Pancreas (tissue), 10 donors: ENCODE measurements at places on chromosomes 12 and 14.

DNA sequence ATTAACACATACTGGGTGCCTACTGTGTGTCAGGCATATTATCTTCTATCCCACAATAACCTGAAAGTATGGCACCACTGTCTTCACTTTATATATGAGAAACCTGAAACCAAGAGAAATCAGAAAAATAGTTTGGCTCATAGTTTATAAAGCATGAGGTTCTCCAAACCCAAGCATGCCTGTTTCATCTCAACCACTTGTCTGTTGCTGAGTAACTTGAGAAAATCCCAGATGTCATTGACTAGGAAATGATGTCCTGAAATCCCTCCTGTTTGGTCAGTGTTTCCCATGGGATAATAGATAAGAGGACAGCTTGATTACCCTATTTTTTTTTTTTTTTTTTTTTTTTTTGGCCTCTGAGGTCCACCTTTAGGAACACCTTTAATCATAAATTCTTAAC is 2.6 kb upstream of the IFNG-AS1 start:
- no peaks in the 10 kb centered on the region for H3K4me1 ChIP-seq
- no peak for DNase-seq
- no peaks in the 10 kb centered on the region for H3K36me3 ChIP-seq
- H3K4me3 ChIP-seq = no peak overlapping the region
- no peak overlapping the region for H3K27ac ChIP-seq

DNA sequence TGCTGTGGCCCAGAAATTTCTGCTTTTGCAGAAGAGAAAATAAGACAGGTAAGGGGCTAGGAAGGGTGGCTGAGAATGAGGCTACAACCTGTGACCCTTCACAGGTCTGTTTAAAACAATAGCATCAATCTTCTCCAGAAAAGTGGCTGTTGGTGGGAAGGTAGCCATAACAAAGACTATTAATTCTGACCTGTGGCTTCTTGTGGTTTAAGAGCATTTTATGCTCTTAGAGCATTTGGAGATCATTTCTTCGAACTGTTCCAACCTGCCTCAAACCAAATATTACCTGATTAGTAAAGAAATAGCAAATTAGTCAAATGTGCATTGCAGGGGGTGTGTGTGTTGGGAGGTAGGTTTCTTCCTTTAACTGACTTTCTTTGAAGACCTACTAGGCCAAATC is 15.2 kb upstream of the TCP11L2 start:
- no peak overlapping the region for H3K4me3 ChIP-seq
- H3K36me3 ChIP-seq = no peaks in the 10 kb centered on the region
- no peak overlapping the region for H3K27ac ChIP-seq
- DNase-seq = no peak

GRCh38 chr14:95149441-95149840 is 7.9 kb downstream of the DICER1 start:
- H3K36me3 ChIP-seq = no peaks in the 10 kb centered on the region
- no peak overlapping the region for H3K27ac ChIP-seq
- DNase-seq = no peak
- H3K27me3 ChIP-seq = no peaks in the 10 kb centered on the region
- H3K4me1 ChIP-seq = peaks cover 29% of the 10 kb centered on the region

DNA sequence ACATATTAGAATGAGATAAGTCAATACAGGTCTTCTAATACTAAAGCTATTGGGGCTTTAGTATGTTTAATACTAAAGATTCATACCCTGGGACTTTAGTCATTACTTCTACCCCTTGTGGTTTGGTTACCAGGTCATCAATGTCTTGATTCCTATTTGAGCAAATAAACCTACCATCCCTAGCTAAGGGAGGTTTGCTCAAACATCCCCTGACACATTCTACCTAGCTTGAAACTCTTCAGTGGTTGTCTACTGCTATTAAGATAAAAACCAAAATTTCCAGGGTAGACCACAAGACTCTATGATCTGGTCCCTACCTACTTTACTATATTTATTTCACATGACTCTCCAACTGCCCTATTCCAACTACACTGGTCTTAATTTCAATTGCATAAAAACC is 7.3 kb upstream of the C2CD5 start:
- H3K4me1 ChIP-seq = no peaks in the 10 kb centered on the region
- no peaks in the 10 kb centered on the region for H3K27me3 ChIP-seq
- no peak overlapping the region for H3K4me3 ChIP-seq

GRCh38 chr12:120666571-120667390 is 20.2 kb upstream of the MLEC start:
- no peak overlapping the region for H3K4me3 ChIP-seq
- H3K27ac ChIP-seq = no peak overlapping the region
- DNase-seq = no peak
- H3K27me3 ChIP-seq = no peaks in the 10 kb centered on the region

GRCh38 chr12:3698218-3698974 is 54.5 kb downstream of the CRACR2A start:
- H3K4me3 ChIP-seq = no peak overlapping the region
- H3K27me3 ChIP-seq = no peaks in the 10 kb centered on the region
- no peaks in the 10 kb centered on the region for H3K36me3 ChIP-seq
- H3K4me1 ChIP-seq = peaks cover 7% of the 10 kb centered on the region
- DNase-seq = no peak

DNA sequence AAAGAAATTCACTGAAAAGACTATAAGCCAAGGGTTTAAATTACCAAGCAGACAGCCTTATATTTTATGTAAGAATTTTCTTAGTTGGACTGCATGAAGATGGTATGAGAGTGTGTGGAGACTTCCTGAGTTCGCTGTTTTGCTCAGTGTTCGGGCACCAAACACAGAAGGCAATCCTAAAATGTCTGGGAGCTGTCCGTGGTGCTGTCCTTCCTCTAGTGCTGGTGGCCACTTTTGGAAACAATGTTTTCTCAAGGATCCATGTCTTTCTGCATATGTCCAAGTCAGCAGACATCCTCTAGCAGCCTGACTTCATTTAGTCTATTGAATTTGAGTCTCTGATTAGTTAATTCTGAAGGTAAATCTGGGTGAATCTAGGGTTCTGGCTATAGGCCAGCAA is 135.8 kb downstream of the SLC8A3 start:
- no peaks in the 10 kb centered on the region for H3K27me3 ChIP-seq
- no peak for DNase-seq
- no peaks in the 10 kb centered on the region for H3K36me3 ChIP-seq
- H3K4me3 ChIP-seq = no peak overlapping the region
- no peaks in the 10 kb centered on the region for H3K4me1 ChIP-seq

DNA sequence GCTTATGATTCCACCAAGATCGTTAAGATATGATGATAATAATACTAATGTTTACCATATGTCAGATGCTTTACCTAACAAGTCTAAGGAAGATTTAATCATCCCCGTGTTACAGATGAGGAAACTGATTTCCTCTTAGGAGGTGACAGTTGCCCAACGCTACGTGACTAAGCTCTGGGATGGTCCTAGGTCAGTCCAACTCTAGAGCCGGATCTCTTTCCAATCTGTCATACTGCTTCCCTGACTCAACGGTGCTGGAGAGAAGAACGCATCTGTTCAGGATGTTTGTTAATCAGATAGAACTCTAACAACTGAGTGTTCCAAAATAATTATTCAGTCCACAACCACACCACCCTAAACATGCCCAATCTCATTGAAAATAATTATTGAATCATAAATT is 39.8 kb downstream of the NDUFA12 start:
- no peak for DNase-seq
- H3K4me3 ChIP-seq = no peak overlapping the region
- H3K36me3 ChIP-seq = no peaks in the 10 kb centered on the region
- H3K27me3 ChIP-seq = no peaks in the 10 kb centered on the region
- H3K27ac ChIP-seq = no peak overlapping the region
- H3K4me1 ChIP-seq = no peaks in the 10 kb centered on the region

- no peaks in the 10 kb centered on the region for H3K4me1 ChIP-seq
- no peak for DNase-seq
- no peaks in the 10 kb centered on the region for H3K36me3 ChIP-seq
- H3K27me3 ChIP-seq = no peaks in the 10 kb centered on the region
- no peak overlapping the region for H3K4me3 ChIP-seq
Measured at GRCh38 chr12:91507754-91508153, 325.1 kb upstream of the DCN start.

DNA sequence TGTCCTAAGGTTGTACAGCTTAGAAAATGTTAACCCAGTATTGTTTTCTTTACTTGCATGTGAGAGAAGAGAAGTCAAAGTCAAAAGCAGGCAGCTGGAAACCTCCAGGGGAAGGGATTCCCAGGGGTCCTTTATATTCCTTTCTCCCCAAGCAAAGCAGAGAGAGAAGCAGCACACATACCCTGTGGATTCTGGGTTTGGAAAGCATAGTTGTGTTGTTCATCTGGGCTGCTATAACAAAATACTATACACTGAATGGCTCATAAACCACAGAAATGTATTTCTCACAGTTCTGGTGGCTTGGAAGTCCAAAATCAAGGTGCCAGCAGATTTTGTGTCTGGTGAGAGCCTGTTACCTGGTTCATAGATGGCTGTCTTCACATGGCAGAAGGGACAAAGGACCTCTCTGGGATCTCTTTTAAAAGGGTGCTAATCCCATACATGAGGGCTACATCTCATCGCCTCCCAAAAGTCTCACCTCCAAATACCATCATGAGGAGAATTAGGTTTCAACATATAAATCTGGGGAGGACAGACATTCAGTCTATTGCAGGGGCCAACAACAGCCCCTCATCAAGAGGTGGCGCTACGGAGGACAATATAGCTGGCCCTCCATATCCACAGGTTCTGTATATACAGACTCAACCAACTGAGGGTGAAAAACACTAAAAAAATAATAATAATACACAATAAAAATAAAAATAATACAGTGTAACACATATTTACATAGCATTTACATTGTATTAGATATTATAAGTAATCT is 19.3 kb upstream of the PCNX1 start:
- H3K4me1 ChIP-seq = peaks cover 5% of the 10 kb centered on the region
- no peak overlapping the region for H3K4me3 ChIP-seq
- DNase-seq = no peak
- H3K27me3 ChIP-seq = no peaks in the 10 kb centered on the region
- H3K27ac ChIP-seq = no peak overlapping the region
- H3K36me3 ChIP-seq = no peaks in the 10 kb centered on the region

DNA sequence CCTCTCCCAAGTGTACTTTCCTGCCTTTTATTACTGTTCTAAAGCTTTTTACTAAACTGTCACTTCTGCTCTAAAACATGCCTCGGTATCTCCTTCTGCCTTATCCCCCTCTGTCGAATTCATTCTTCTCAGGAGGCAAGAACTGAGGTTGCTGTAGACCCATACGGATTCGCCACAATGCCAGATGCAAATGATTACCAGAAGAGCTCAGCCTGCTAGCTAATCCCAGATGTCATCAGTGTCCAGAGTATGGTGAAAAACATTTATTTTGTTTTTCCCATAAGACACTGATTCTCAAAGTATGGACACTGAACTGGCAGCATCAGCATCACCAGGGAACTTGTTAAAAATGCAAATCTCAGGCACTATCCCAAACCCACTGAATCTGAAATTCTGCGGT is 359.3 kb downstream of the TMTC2 start:
- no peaks in the 10 kb centered on the region for H3K27me3 ChIP-seq
- H3K27ac ChIP-seq = no peak overlapping the region
- peaks cover 8% of the 10 kb centered on the region for H3K4me1 ChIP-seq
- no peak for DNase-seq
- no peak overlapping the region for H3K4me3 ChIP-seq

DNA sequence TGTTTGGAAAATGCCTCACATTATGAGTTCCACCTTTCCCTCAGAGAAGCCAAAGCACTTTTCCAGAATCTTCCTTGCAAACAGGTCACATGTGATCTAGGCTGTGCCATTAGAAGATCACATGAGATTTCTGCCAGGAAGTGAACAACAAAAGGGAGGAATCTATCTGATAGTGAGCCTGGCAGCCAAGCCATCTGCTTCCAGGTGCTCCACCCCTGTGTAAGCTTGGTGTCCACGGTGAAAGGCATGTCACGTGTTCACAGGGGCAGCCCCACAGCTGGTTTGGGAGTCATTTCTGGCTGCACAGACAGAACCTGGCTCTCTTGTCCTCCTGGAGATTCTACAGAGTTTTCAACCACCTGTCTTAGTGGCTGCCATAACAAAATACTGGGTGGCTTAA is 3.5 kb upstream of the KSR2 start:
- no peaks in the 10 kb centered on the region for H3K36me3 ChIP-seq
- no peak for DNase-seq
- H3K4me1 ChIP-seq = no peaks in the 10 kb centered on the region
- H3K27ac ChIP-seq = no peak overlapping the region
- H3K27me3 ChIP-seq = no peaks in the 10 kb centered on the region

DNA sequence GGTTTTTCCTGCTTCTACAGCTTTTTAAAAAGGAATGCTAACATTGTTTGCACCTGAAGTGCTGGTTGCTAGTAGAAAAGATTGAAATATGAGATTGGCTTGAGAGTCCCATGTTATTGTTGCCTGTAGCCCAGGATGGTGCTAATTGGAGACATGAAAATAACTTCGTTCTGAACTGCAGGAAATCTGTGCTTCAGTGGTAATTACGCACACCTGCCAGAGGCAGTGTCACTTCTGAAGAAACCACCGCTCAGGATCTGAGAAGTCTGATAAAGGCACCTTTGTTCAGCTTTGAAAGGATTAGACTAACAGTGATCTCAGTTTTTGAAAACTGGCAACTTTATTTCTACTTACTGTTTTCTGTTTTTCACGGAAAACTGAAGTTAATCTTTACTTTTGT is 15.5 kb upstream of the ATP6V0A2 start:
- no peak overlapping the region for H3K27ac ChIP-seq
- H3K4me3 ChIP-seq = no peak overlapping the region
- H3K36me3 ChIP-seq = peaks cover 6% of the 10 kb centered on the region

DNA sequence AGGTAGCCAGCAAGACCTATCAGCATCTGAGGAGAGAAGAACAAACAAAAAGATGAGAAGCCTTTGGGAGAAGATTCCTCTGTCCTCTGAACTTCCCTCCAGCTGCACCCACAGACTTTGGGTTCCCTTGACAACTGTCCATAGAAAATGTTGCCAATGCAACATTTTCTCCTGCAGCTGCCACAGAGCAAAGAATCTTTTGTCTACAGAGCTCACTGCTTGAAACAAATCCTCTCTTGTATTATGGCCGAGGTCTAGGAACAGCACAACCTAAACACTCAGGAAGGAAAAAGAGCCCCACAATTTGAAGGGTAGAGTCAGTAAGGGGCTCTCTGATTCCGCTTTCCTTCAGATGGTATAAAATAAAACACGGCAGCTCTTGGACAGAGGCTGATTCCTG is 14.3 kb downstream of the POMT2 start:
- no peaks in the 10 kb centered on the region for H3K27me3 ChIP-seq
- H3K4me3 ChIP-seq = no peak overlapping the region
- H3K36me3 ChIP-seq = no peaks in the 10 kb centered on the region
- DNase-seq = no peak
- no peak overlapping the region for H3K27ac ChIP-seq

GRCh38 chr12:109777544-109777943 is 55.7 kb downstream of the TRPV4 start:
- H3K4me3 ChIP-seq = no peak overlapping the region
- peaks cover 5% of the 10 kb centered on the region for H3K4me1 ChIP-seq
- H3K27me3 ChIP-seq = no peaks in the 10 kb centered on the region
